ENCODE measurements at places on chromosomes 5 and 9. TPM values are rescaled to one million over a fixed set of nuclear protein-coding genes. Genes with fewer than 3 reads are reported as not detected.

The TAF11L5 gene
- not detected for polyA plus RNA-seq

DNA sequence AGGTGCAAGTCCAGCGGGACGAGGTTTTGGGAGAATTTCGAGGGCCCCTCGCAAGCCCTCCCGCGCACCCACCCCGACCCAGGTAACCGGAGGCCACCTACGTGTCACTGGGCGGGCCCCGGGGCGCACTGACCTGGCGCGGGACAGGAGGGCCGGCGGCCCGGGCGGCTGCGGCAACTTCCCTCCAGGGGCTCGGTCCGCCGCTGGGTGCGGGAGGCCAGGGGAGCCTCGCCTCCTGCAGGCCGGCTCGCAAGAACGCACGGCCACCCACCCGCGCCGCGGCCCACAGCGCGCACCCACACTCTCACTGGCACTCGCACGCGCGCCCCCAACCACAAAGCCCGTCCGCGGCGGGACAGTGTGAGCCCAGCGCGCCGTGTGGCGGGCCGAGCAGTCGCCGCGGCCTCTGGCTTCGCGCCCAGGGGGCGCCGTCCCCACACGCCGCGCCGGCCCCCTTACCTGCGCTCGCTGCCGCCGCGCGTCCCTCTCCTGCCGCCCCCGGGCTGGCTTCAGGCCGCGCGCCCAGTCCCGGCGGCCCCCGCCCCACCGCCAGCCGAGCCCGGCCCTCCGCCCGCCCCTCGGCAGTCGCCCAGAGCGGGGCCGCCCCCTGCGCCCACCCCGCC is 451 bp downstream of the LPAR1 start:
- no peaks in the 10 kb centered on the region for H3K27me3 ChIP-seq
- H3K4me3 ChIP-seq: peak overlapping the region; percentile 68
- H3K36me3 ChIP-seq: no peaks in the 10 kb centered on the region
- DNase-seq: peak; percentile 86
- H3K4me1 ChIP-seq: peaks cover 11% of the 10 kb centered on the region

GRCh38 chr9:134723037-134723436 is 81.4 kb downstream of the COL5A1 start:
- H3K27me3 ChIP-seq: no peaks in the 10 kb centered on the region
- H3K4me1 ChIP-seq: no peaks in the 10 kb centered on the region
- DNase-seq: no peak
- H3K4me3 ChIP-seq: no peak overlapping the region
- H3K36me3 ChIP-seq: peaks cover 24% of the 10 kb centered on the region

- peak overlapping the region; percentile 64 for H3K27ac ChIP-seq
- peak overlapping the region; percentile 6 for H3K4me3 ChIP-seq
- H3K27me3 ChIP-seq: no peaks in the 10 kb centered on the region
- no peak for DNase-seq
Measured at GRCh38 chr9:95171001-95171400, 146.5 kb downstream of the FANCC start.

DNA sequence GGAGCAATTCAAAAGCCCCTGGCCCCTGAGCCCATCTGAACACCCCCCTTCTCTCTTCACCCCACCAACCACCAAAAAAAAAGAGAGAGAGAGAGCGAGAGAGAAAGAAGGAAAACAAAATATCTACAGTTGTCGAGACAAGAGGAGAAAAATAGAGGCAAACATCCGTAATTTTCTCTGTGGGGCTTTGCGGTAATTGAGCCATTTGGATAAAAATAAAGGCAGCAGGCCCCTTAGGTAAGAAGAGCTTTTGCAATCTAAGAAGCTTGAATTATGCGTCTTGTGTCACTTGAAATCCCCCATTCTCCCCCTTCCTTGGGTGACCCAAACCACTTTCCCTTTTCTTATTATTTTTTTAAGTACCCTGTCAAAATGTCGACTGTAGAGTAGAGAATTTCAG is 35.5 kb upstream of the FUBP3 start:
- H3K4me3 ChIP-seq: no peak overlapping the region
- no peaks in the 10 kb centered on the region for H3K36me3 ChIP-seq
- no peaks in the 10 kb centered on the region for H3K4me1 ChIP-seq
- no peak overlapping the region for H3K27ac ChIP-seq
- no peak for DNase-seq

- no peak for DNase-seq
- no peaks in the 10 kb centered on the region for H3K27me3 ChIP-seq
- H3K27ac ChIP-seq: no peak overlapping the region
- H3K36me3 ChIP-seq: no peaks in the 10 kb centered on the region
- H3K4me1 ChIP-seq: no peaks in the 10 kb centered on the region
Measured at GRCh38 chr5:25481463-25481862, 836.7 kb upstream of the CDH10 start.

- H3K36me3 ChIP-seq: no peaks in the 10 kb centered on the region
- H3K27ac ChIP-seq: no peak overlapping the region
- H3K4me3 ChIP-seq: no peak overlapping the region
- no peaks in the 10 kb centered on the region for H3K27me3 ChIP-seq
- H3K4me1 ChIP-seq: no peaks in the 10 kb centered on the region
- no peak for DNase-seq
Measured at GRCh38 chr9:116515541-116515940, 171.6 kb upstream of the TRIM32 start.

The IFNA14 gene
- polyA plus RNA-seq: not detected

The SMIM33 gene
- not detected for polyA plus RNA-seq
